ENCODE measurements at places on chromosomes 3 and 15.
A peak's percentile ranks its signal among the peaks of the same experiment; 100 is the strongest.

GRCh38 chr15:80367094-80367493 lies 37.1 kb upstream of the ARNT2 start:
- DNase-seq, result no peak

GRCh38 chr3:141362736-141363135 lies 5.6 kb upstream of the ZBTB38 start:
- no peak for DNase-seq

DNA sequence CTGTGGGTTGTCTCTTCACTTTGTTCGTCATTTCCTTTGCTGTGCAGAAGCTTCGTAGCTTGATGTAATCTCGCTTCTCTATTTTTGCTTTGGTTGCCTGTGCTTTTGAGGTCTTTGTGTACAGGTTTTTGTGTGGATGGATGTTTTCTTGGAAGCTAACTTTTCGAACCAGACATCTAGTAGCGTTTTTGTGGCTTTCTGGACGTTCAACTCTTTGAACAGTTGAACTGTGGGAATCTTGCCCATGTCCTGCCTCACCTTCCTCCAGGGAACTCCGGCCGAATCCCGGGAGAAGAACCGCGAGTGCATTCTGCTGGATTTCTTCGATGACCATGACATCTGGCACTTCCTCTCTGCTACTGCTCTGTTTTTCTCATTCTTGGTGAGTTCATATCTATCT lies 70.6 kb downstream of the USF3 start:
- DNase-seq, result no peak

GRCh38 chr3:134249935-134250716 lies 533 bp downstream of the RYK start:
- peak; percentile 48 for DNase-seq

GRCh38 chr3:198027045-198027798 lies 67.2 kb downstream of the LMLN start:
- no peak for DNase-seq

- no peak for DNase-seq
These were observed 4.4 kb downstream of the SCN5A start for GRCh38 chr3:38645076-38645475.
